ENCODE measurements at places on chromosomes 2 and 18. TPM values are rescaled to one million over a fixed set of nuclear protein-coding genes. Genes with fewer than 3 reads are reported as not detected.
A peak's percentile ranks its signal among the peaks of the same experiment; 100 is the strongest.

GRCh38 chr2:136917411-136917881 lies 152.1 kb downstream of the THSD7B start:
- H3K4me3 ChIP-seq, result no peak overlapping the region
- H3K4me1 ChIP-seq, result no peaks in the 10 kb centered on the region
- DNase-seq, result no peak
- H3K27me3 ChIP-seq, result no peaks in the 10 kb centered on the region

GRCh38 chr2:128633501-128633900 lies 314.8 kb upstream of the HS6ST1 start:
- DNase-seq, result no peak
- H3K27ac ChIP-seq, result no peak overlapping the region
- peaks cover 9% of the 10 kb centered on the region for H3K4me1 ChIP-seq
- H3K27me3 ChIP-seq, result no peaks in the 10 kb centered on the region

STARD6 gene
- not detected for polyA plus RNA-seq

DNA sequence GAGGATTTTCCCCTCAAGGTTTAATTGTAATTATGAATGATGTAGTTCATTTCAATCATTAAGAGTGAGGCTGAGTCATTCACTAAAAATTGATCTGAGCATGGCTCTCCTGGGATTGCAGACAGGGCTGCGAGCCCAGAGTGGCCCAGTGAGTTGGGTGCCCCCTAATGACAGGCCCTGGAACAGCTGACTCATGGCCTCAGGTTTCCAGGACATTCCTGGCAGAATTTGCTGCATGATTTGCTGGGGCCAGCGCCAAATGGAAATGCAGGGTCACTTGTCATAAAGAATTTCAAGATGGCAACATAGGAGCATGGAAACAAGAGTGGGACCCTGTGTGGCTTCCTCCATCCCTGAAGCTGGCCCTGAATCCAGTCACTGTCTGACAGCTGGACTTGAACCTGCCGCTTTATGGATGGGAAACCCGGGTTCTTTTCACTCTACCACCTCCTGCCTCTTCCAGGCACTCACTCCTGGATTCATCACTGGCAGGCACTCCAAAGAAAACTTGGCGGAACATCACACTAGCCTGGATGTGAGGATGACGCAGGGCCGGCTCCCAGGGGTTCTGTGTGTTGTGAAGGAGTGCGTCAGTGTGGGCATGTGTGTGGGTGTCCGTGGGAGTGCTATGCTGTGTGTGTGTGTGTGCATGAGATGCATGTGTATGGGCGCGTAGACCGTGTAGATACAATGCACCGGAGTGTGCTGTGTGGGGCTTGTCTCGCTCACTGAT lies 15.2 kb downstream of the OTOF start:
- H3K36me3 ChIP-seq, result no peaks in the 10 kb centered on the region
- H3K4me3 ChIP-seq, result no peak overlapping the region
- DNase-seq, result peak; percentile 37
- peaks cover 22% of the 10 kb centered on the region for H3K4me1 ChIP-seq
- no peaks in the 10 kb centered on the region for H3K27me3 ChIP-seq

DNA sequence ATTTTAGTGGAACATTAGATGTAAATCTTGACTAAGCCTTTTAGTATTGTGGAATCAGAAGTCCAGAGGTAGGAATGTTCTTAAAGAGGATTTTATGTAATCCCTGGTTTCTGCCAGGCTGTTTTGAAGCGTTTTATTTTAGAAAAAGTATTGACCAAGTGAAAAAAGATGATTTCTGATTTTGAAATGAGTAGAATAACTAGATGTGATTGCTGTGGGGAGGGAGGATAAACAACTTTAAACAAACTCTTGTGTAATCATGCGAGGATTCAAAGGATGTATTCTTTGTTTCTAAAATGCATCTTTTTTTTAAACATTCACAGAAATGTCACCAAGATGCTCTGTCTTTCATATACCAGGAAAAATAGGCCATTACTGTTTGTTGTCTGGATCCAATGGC lies 53.9 kb downstream of the PHLPP1 start:
- no peaks in the 10 kb centered on the region for H3K27me3 ChIP-seq
- no peak overlapping the region for H3K4me3 ChIP-seq
- H3K27ac ChIP-seq, result no peak overlapping the region
- no peaks in the 10 kb centered on the region for H3K4me1 ChIP-seq

DNA sequence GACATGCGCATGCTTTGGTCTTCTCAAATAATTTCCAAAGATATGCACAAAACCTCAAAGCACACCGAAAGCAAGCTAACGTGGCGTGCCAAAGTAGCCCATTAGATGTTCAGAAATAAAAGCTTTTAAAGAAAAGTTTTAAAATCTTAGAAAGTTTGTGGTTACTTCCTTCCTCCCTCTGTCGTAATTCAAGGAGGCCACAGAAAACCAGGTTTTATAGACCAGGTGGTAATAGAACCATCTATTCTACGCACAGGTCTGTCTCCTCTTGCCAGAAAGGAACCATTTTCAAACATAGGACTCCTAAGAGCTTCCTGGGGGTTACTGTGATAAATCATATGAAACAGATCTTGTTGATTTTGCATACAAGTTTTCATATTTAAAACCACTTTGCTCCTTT lies 487.2 kb downstream of the ARHGAP15 start:
- H3K27ac ChIP-seq, result no peak overlapping the region
- no peak overlapping the region for H3K4me3 ChIP-seq
- no peak for DNase-seq
- H3K27me3 ChIP-seq, result no peaks in the 10 kb centered on the region

DNA sequence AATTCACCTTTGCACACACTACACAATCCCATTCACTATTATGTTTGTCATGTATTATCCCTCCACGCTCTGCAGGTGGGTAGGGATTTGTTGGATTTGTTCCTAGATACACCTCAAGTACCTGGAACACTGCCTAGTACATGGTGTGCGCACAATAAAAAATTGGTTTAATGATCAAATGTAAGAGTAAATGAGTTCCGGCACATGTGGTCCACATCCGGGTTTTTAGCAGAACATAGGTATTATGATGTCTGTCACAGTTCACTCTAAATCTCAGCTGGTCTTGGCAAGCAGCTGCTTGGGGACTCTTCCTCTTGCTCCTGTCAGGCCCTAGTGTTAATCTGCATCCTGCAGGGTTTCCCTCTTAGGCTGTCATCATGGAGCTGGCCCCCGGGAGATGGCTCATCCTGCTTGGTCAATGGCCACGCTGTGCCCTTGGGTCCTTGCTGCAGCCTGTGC lies 21.8 kb upstream of the IL1R1 start:
- H3K4me3 ChIP-seq, result no peak overlapping the region
- H3K27me3 ChIP-seq, result no peaks in the 10 kb centered on the region
- DNase-seq, result no peak
- H3K4me1 ChIP-seq, result peaks cover 13% of the 10 kb centered on the region
- H3K36me3 ChIP-seq, result no peaks in the 10 kb centered on the region
- no peak overlapping the region for H3K27ac ChIP-seq

- H3K27me3 ChIP-seq, result no peaks in the 10 kb centered on the region
- peaks cover 90% of the 10 kb centered on the region for H3K36me3 ChIP-seq
- H3K27ac ChIP-seq, result no peak overlapping the region
- DNase-seq, result peak; percentile 11
Measured at GRCh38 chr2:55357927-55358326, 61.7 kb downstream of the CCDC88A start.

PIEZO2 gene
- not detected for polyA plus RNA-seq

DNA sequence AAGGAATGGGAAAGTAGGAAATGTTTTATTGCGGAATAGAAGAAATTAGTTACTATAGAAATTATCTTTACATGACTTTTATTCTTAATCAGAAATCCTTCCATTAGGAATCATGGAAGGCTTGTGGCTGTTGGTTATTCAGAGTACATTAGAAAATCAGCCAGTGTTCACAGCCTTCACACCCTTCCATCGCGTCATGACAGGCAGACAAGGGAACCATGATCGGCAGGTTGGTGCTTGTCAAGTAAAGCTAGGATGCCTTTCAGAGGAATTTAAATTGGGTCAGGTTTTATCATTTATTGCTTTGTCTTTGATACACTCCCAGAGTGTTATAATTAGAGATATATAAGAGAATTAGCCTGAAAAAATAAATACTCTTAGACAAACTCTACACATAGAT lies 400.6 kb downstream of the THSD7B start:
- H3K27ac ChIP-seq, result no peak overlapping the region
- no peaks in the 10 kb centered on the region for H3K27me3 ChIP-seq
- no peaks in the 10 kb centered on the region for H3K36me3 ChIP-seq
- no peak for DNase-seq
- H3K4me3 ChIP-seq, result no peak overlapping the region
- no peaks in the 10 kb centered on the region for H3K4me1 ChIP-seq

DNA sequence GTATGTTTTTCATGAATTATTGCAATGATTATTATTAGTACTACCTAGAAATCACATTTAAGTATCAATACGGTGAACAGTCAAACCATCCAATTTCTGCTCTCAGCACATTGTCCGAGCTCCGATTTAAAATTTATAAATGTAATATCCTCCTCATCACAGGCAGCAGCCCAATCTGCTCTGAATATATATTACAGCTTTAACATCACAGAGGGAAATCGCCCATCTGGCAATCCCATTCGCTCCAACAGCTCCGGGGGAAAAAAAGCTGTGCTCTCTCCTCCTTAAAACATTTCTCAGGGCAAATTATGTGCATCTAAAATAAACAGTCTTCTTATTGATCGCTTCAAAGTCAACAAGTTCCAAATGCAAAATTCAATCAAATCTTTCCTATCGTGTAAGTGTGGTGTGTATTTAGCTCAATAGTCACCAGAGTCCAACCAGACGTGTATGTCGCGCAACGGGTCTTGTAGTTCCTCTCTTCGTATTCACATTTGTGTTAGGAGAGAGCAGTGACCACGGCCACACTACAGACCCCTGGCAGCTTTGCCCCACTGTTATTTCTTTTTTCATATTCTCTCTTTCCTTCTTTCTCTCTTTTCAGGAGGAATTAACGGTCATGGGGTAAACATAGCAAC lies 2.4 kb downstream of the FIGN start:
- no peaks in the 10 kb centered on the region for H3K36me3 ChIP-seq
- peaks cover 31% of the 10 kb centered on the region for H3K27me3 ChIP-seq
- H3K4me1 ChIP-seq, result peaks cover 3% of the 10 kb centered on the region
- no peak overlapping the region for H3K27ac ChIP-seq

DNA sequence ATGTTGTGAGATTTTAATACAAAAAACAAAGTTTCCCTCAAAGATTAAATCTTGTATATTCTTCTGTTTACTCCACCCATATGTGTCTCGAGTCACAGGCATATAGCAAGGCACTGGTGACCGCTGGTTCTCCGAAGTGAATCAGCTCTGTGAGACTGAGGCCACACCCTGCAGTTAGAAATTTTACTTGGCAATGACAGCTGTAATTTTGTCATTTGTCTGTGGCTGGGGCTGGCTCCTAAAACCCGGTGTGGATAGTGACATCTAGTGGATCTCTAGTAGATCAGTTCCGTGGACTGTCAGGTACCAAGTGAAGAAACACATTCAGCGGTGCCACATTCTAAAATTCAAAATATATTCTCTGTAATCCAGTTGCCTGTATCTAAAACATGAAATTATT lies 278.0 kb downstream of the NEDD4L start:
- no peaks in the 10 kb centered on the region for H3K27me3 ChIP-seq
- no peak overlapping the region for H3K27ac ChIP-seq
- peak; percentile 84 for DNase-seq
- no peaks in the 10 kb centered on the region for H3K36me3 ChIP-seq

NOSTRIN gene
- polyA plus RNA-seq, result not detected

GRCh38 chr2:214542866-214543265 lies 132.0 kb downstream of the VWC2L start:
- no peak for DNase-seq
- H3K4me1 ChIP-seq, result no peaks in the 10 kb centered on the region
- H3K4me3 ChIP-seq, result no peak overlapping the region
- no peak overlapping the region for H3K27ac ChIP-seq
- H3K27me3 ChIP-seq, result no peaks in the 10 kb centered on the region

- no peak for DNase-seq
- no peaks in the 10 kb centered on the region for H3K27me3 ChIP-seq
- H3K36me3 ChIP-seq, result no peaks in the 10 kb centered on the region
- no peak overlapping the region for H3K4me3 ChIP-seq
Measured at GRCh38 chr2:99675130-99675661, 185.4 kb upstream of the REV1 start.

GRCh38 chr2:168183308-168183997 lies 63.9 kb downstream of the STK39 start:
- DNase-seq, result no peak
- peaks cover 27% of the 10 kb centered on the region for H3K36me3 ChIP-seq
- H3K27me3 ChIP-seq, result no peaks in the 10 kb centered on the region

CFAP53 gene
- not detected for polyA plus RNA-seq

C2orf78 gene
- polyA plus RNA-seq, result not detected

RAD51AP2 gene
- not detected for polyA plus RNA-seq

DNA sequence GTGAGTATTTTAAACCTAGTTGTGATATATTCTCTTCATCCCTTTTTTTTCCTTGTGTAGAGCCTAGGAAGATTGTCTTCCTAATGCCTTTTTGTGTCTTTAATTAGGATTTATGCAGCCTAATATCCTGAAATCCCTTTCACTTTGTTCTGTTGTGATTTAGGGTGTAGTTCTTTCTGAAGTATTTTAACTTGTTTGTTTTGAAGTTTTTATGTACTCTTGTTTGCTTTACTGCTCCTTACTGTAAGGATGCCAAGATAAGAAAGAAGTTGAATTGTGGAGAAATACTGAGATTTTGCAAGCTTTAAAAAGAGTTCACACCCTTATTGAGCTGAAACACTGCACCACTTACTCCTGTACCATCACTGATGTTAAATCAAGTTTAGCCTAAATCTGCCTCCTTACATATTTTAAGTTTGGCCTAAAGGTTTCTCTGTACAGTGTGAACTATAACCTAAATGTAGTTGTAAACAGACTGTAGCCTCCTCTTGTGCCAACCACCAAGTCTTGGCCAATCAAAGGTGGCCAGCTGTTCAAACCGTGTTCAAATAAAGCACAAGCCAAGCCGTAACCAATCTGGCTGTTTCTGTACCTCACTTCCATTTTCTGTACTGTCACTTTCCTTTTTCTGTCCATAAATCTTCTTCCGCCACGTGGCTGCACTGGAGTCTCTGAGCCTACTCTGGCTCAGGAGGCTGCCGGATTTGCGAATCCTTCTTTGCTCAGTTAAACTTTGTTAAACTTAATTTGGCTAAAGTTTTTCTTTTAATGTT lies 17.7 kb upstream of the ACOXL start:
- peak; percentile 31 for DNase-seq
- peak overlapping the region; percentile 23 for H3K4me3 ChIP-seq
- no peaks in the 10 kb centered on the region for H3K36me3 ChIP-seq
- peak overlapping the region; percentile 21 for H3K27ac ChIP-seq
- H3K27me3 ChIP-seq, result no peaks in the 10 kb centered on the region

TM4SF20 gene
- polyA plus RNA-seq, result not detected

- H3K36me3 ChIP-seq, result no peaks in the 10 kb centered on the region
- no peak overlapping the region for H3K27ac ChIP-seq
- peak; percentile 41 for DNase-seq
- H3K27me3 ChIP-seq, result no peaks in the 10 kb centered on the region
- no peak overlapping the region for H3K4me3 ChIP-seq
Measured at GRCh38 chr2:8138923-8139667, 542.8 kb upstream of the ID2 start.

C2orf42 gene
- polyA plus RNA-seq, result 3.0 TPM

DNA sequence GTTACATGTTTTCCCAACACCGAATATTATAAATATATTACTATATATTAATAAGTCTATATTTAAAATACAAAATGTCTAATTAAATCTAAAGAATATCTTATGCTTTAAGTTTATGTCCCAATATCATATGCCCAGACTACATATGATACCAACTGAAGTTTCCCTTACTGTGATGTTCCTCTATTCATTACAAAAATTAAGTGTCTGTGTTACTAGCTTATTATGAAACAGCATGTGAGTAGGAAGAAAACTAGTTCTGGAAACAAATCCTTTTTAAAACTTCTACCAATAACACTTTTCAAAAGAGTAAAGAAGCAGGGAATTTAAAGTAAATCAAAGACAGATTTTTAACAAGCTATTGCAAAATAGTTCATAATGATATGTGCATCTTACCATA lies 17.8 kb downstream of the HNRNPLL start:
- DNase-seq, result no peak
- no peak overlapping the region for H3K27ac ChIP-seq
- no peak overlapping the region for H3K4me3 ChIP-seq
- H3K36me3 ChIP-seq, result peaks cover 86% of the 10 kb centered on the region

EXOC6B gene
- polyA plus RNA-seq, result 2.1 TPM

Data from CD14-positive monocyte (primary cell).